Tibial artery (tissue), 4 donors: ENCODE measurements at places on chromosomes 16 and 17.

DNA sequence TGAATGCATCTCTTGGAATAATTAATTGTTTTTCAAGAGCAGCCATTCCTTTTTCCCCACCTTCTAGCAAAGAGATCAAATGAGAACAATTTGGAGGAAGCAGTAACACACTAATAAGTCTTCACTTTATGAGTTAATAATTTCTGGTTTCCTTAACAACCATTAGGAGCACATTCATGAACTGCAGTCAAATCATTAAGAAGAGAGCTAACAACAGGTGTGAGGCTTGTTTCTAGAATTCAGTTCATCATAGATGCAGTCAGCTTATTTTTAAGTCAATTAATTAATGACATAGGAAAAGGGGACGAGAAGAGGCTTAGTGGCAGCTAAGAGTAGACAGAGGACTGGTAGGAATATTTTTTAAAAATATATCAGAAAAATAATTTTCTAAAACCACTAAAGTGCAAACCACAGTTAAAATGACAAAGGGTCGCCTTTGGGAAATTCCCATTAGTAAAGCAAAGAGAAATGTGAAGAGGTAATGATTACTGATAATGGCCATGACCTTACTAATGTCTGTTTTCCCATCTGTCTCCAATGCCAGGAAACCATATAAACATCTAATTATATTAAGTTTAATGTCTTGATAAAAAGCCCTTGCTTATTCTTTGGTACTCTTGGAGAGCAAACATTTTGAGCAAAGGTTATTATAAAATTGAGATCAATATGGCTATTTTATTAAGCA, 184.2 kb downstream of the KCNJ2 start:
- DNase-seq = no peak

GRCh38 chr16:74868501-74868900, 93.9 kb upstream of the FA2H start:
- DNase-seq = no peak

DNA sequence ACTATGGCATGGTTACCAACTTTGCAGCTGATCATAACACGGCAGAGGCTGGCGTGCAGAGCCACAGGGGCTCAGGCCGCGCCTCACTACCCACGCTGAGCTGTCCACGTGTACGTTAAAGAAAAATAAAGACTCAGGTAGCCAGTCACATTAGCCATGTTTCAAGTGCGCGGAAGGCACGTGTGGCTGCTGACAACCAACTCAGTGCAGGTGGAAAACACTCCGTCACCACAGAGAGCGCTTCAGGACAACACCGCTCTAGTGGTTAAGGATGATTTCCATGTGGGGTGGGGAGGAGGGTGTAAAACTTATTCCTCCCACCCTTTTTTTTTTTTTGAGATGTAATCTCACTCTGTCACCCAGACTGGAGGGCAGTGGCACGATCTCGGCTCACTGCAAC, 33.8 kb downstream of the ZCCHC14 start:
- no peak for DNase-seq

- DNase-seq = peak; percentile 57
Measured at GRCh38 chr17:41687828-41688640, 651 bp upstream of the EIF1 start.

DNA sequence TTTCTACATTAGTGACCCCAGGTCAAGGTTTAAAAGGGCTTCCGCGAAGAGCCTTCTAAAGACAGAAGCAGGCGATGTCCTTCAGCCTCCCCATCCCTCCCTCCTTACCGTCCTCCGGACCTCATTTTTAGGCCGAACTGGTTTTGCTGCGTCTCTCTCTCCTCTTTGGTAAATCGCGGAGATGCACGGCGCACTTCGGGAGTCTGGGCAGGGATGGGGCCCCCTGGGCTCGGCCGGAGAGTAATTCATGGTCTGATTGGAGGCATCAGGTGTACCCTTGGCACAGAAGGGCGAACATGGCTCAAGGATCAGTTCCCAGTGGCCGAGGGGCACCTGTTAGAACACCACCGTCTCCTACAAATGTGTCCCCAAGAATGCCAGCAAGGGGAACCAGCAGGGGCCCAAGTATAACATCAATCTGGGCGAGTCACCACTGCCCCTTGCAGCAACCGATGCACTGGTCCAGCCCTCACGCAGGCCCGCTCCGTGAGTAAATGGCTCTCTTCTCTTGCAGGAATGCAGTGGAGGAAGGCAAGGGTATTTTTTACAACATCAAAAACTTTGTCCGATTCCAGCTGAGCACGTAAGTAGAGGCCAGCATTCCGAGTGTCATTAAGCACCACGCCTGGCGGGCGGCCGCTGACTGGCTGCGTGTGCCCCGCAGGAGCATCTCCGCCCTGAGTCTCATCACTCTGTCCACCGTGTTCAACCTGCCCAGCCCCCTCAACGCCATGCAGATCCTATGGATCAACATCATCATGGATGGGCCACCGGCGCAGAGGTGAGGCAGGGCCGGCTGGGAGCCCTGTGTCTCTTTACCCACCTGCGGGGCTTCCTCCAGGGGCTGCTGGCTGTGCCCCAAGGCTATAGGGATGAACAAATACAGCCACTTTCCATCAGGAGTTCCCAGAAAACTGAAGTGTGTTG, 45.6 kb downstream of the MEAK7 start:
- DNase-seq = peak; percentile 43

DNA sequence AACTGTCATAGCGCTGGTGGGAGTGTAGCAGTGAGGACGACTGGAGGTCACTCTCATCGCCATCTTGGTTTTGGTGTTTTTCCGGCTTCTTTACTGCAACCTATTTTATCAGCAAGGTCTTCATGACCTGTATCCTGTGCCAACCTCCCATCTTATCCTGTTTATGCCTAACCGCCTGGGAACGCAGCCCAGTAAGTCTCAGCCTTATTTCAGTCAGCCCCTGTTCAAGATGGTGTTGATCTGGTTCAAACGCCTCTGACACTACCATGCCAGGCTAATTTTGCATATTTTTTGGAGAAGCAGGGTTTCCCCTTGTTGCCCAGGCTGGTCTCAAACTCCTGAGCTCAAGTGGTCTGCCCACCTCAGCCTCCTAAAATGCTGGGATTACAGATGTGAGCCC, 179.8 kb upstream of the HSBP1 start:
- DNase-seq = no peak

- DNase-seq = peak; percentile 71
Measured at GRCh38 chr17:21119247-21119918, 7.4 kb upstream of the DHRS7B start.

GRCh38 chr16:71201054-71201453, 29.5 kb downstream of the HYDIN start:
- no peak for DNase-seq
